GM23338 (cell line): ENCODE measurements at places on chromosomes 11 and 22. TPM values are rescaled to one million over a fixed set of nuclear protein-coding genes. Genes with fewer than 3 reads are reported as not detected.

RASL10A gene
- total RNA-seq, result 0.54 and 3.0 TPM in 2 replicates

OR8B2 gene
- total RNA-seq, result not detected in 2 replicates

PNPLA3 gene
- 17.3 and 23.4 TPM in 2 replicates for total RNA-seq

FAM83F gene
- total RNA-seq, result 13.5 and 15.9 TPM in 2 replicates

NXPE1 gene
- total RNA-seq, result not detected in 2 replicates

MYOD1 gene
- total RNA-seq, result not detected in 2 replicates

MS4A12 gene
- 0.21 TPM in 1 of 2 replicates, not detected in the other for total RNA-seq

BAD gene
- 45.8 and 46.4 TPM in 2 replicates for total RNA-seq

SYCE3 gene
- not detected in 2 replicates for total RNA-seq

BBOX1 gene
- total RNA-seq, result not detected in 2 replicates

FZD4 gene
- total RNA-seq, result 7.7 and 8.9 TPM in 2 replicates

INCENP gene
- 115 and 131 TPM in 2 replicates for total RNA-seq

DNA sequence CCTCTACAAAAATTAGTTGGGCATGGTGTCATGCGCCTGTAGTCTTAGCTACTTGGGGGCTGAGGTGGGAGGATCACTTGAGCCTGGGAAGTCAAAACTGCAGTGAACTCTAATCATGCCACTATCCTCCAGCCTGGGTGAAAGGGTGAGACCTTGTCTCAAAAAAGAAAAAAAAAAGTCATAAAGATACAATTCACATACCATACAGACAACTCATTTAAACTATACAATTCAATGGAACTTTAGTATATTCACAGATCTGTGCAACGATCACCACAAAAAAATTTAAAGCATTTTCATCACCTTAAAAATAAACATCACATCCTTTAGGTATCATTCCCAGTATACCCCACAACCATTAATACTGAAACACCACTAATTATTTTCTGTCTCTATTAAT is 201.2 kb downstream of the PGR start:
- no peaks in the 10 kb centered on the region for H3K27me3 ChIP-seq
- no peak for DNase-seq
- H3K36me3 ChIP-seq, result no peaks in the 10 kb centered on the region
- H3K4me1 ChIP-seq, result no peaks in the 10 kb centered on the region

- no peaks in the 10 kb centered on the region for H3K27me3 ChIP-seq
- H3K36me3 ChIP-seq, result no peaks in the 10 kb centered on the region
- H3K27ac ChIP-seq, result no peak overlapping the region
- no peak for DNase-seq
- no peaks in the 10 kb centered on the region; the same call in 1 of the 2 replicates for H3K4me1 ChIP-seq
- H3K4me3 ChIP-seq, result no peak overlapping the region
These were observed 1379.9 kb downstream of the TBC1D22A start for GRCh38 chr22:48142388-48142787.

DNA sequence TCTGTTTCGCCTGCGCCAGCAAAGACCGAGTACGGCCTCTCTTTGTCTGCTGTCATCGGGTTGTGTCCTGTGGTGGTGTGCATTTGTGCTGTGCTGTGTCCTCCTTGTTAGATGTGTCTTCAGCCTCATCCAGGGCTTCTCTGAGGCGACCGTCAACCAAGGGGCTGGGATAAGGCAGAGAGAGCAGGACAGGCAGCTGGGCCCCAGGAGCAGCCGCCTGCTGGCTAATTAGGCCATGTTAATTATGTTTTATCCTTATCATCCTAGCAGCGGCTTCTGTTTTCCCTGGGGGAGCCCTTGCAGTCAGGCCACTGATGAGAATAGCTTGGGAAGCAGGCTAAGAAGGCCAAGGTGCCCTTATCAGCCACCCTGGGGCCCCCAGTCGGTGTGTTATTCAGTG is 40.7 kb upstream of the TTC12 start:
- H3K36me3 ChIP-seq, result no peaks in the 10 kb centered on the region
- no peak overlapping the region for H3K27ac ChIP-seq
- H3K4me1 ChIP-seq, result no peaks in the 10 kb centered on the region
- no peak overlapping the region for H3K4me3 ChIP-seq
- no peak for DNase-seq
- H3K27me3 ChIP-seq, result no peaks in the 10 kb centered on the region

- peak overlapping the region; percentile 59 for H3K4me3 ChIP-seq
- no peaks in the 10 kb centered on the region for H3K36me3 ChIP-seq
- no peak overlapping the region for H3K27ac ChIP-seq
- H3K4me1 ChIP-seq, result peaks cover 54% of the 10 kb centered on the region
- peak; percentile 74 for DNase-seq
These were observed 6.8 kb upstream of the ALX4 start for GRCh38 chr11:44316659-44317240.

DNA sequence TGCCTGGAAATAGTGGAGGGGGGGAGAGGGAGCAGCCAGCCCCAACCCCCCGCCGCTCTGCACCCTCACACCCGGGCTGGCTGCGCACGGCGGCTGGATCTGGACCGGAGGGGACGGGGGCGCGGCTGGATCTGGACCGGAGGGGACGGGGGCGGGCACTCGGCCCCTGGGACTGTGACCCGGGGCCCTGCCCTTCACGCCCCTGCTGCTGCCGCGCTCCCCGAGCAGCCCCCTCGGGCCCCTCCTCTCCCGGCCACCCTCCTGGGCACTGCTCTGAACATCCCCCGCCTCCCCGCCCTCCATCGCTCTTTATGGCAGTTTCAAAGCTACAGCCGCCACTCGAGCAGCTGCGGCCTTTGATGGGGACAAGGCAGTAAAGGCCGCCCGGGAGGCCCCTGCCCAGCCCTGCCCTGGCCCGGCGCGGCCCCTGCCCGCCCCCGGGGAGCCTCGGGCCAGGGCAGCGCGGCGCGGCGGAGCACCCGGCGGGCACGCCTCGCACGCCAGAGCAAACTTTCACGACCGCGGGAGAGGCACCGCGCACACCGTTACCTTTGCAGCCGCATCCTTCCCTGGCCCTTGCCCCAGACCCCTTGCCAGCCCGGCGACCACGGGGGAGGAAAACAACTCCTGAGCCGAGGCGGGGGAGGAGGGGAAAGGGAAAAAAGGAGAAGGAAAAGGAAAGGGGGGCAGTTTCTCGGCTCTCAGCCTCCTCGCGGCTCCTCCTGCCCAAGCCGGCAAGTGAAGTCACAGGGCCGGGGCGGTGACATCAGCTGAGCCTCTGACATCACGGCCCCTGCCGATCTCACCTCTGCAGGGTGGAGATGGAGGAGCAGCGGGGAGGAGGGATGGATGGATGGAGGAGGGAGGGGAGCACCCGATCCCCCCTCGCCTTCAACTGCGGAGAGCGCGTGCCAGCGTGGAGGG is 13.1 kb upstream of the TCF20 start:
- peaks cover 54% of the 10 kb centered on the region for H3K27me3 ChIP-seq
- H3K4me1 ChIP-seq, result peaks cover 7% of the 10 kb centered on the region
- no peak overlapping the region for H3K27ac ChIP-seq
- DNase-seq, result no peak
- H3K36me3 ChIP-seq, result no peaks in the 10 kb centered on the region
- H3K4me3 ChIP-seq, result peak overlapping the region; percentile 61

DNA sequence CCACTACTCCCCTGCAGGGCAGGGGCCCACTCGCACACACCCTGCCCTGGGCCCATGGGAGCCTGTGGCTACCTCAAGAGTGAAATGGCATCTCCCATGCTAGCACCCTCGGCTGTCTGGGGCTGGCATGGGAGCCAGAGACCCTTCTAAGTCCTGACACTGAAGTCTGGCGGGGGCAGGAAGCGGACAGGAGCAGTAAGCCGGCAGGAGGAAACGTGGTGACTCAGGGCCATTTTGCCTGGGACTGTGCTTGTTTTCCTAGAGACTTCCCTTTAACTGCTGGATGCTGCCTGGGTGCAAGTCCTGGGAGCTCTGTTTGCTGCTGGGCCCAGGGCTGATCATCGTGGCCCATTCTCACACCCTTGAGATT is 16.8 kb downstream of the RELT start:
- no peak for DNase-seq
- H3K27me3 ChIP-seq, result no peaks in the 10 kb centered on the region
- no peak overlapping the region for H3K4me3 ChIP-seq
- H3K36me3 ChIP-seq, result no peaks in the 10 kb centered on the region
- no peak overlapping the region for H3K27ac ChIP-seq

DNA sequence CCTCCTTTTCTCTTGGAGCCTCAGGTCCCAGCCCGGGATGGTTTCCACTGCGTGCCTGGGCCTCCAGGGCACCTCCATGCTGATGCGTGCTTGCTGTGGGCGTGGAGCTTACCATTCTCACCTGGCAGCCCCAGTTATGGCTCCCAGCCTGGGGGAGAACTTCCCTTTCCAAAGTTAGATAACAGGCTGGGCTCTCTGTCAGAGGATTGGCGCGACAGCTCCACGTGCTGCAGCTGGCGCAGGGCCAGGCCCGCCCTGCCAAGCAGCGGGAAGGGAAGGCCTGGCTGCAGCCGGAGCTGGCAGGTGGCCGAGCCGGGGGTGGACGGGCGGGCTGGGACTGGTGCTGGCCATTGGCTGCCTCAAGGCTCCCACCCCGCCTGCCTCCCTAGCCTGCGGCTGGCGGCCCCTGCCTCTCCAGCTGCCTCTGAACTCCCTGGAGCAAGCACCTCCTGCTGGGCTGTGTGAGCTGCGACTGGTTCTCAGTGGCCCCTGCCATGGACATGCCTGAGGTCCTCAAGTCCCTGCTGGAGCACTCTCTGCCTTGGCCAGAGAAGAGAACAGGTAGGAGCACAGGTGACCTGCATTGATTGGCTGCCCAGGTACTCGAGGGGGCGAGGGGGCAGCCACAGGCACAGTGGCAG is 14.6 kb upstream of the TEF start:
- H3K4me1 ChIP-seq, result peaks cover 18% of the 10 kb centered on the region; the same call in 1 of the 2 replicates
- peak; percentile 58 for DNase-seq
- H3K27ac ChIP-seq, result no peak overlapping the region
- no peaks in the 10 kb centered on the region for H3K27me3 ChIP-seq
- H3K4me3 ChIP-seq, result no peak overlapping the region

DNA sequence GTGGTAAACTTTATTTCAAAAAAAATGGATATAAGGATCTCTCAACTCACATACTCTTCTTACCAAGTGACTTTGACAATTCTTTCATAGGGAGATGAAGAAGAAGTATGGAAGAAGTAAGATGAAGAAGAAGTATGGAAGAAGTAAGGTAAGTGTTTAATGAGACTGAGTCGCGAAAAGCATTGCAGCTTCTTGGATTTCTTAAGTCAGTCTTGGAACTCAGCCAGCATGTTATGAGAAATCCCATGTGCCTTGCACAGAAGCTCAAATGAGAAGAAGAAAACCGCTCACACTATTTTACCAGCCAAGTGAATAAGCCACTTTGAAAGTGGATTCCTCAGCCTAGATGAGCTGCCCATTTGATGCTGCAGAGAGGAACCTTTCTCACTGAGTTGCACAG is 332.0 kb upstream of the CCDC179 start:
- H3K27ac ChIP-seq, result no peak overlapping the region
- no peaks in the 10 kb centered on the region for H3K36me3 ChIP-seq
- DNase-seq, result no peak
- no peaks in the 10 kb centered on the region for H3K4me1 ChIP-seq

GRCh38 chr11:89205378-89205777 is 27.7 kb downstream of the TYR start:
- no peak overlapping the region for H3K4me3 ChIP-seq
- no peak for DNase-seq
- H3K27ac ChIP-seq, result no peak overlapping the region
- H3K27me3 ChIP-seq, result no peaks in the 10 kb centered on the region
- no peaks in the 10 kb centered on the region for H3K36me3 ChIP-seq

GRCh38 chr11:133843454-133843987 is 1.8 kb downstream of the SPATA19 start:
- no peak overlapping the region for H3K4me3 ChIP-seq
- DNase-seq, result no peak
- no peaks in the 10 kb centered on the region for H3K36me3 ChIP-seq
- no peak overlapping the region for H3K27ac ChIP-seq
- no peaks in the 10 kb centered on the region for H3K4me1 ChIP-seq
- H3K27me3 ChIP-seq, result no peaks in the 10 kb centered on the region

GRCh38 chr11:73334384-73335203 is 26.5 kb downstream of the ARHGEF17 start:
- no peak overlapping the region for H3K27ac ChIP-seq
- H3K27me3 ChIP-seq, result peaks cover 39% of the 10 kb centered on the region
- H3K36me3 ChIP-seq, result no peaks in the 10 kb centered on the region
- peaks cover 45% of the 10 kb centered on the region for H3K4me1 ChIP-seq
- H3K4me3 ChIP-seq, result no peak overlapping the region

- peaks cover 5% of the 10 kb centered on the region for H3K4me1 ChIP-seq
- no peak for DNase-seq
- no peaks in the 10 kb centered on the region for H3K27me3 ChIP-seq
- H3K27ac ChIP-seq, result no peak overlapping the region
- H3K36me3 ChIP-seq, result no peaks in the 10 kb centered on the region
These were observed 14.4 kb upstream of the PAMR1 start for GRCh38 chr11:35539781-35540281.

- H3K4me1 ChIP-seq, result peaks cover 41% of the 10 kb centered on the region
- no peaks in the 10 kb centered on the region for H3K27me3 ChIP-seq
- no peak overlapping the region for H3K27ac ChIP-seq
- H3K36me3 ChIP-seq, result no peaks in the 10 kb centered on the region
These were observed 7.0 kb downstream of the TP53I11 start for GRCh38 chr11:44943696-44944095.

GRCh38 chr11:85930879-85931366 is 75.7 kb downstream of the CCDC83 start:
- peaks cover 53% of the 10 kb centered on the region for H3K27me3 ChIP-seq
- H3K36me3 ChIP-seq, result no peaks in the 10 kb centered on the region
- H3K27ac ChIP-seq, result no peak overlapping the region
- no peak overlapping the region for H3K4me3 ChIP-seq
- H3K4me1 ChIP-seq, result no peaks in the 10 kb centered on the region
- DNase-seq, result no peak

DNA sequence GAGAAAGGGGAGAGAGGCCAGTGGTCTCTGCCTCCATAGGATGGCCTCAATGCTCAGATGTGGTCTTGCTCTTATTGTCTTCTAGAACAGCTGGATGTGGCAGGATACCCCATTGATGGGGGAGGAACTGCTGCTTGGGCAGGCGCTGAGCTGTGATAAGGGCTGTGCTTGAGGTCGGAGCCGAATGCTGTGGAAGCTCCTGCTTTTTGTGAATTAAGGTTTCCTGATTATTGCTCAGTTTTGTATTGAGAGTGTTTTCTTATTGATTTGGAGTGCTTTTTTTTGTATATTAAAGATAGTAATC is 57.2 kb downstream of the CABIN1 start:
- no peak overlapping the region for H3K27ac ChIP-seq
- H3K4me1 ChIP-seq, result no peaks in the 10 kb centered on the region
- no peaks in the 10 kb centered on the region for H3K27me3 ChIP-seq
- peaks cover 4% of the 10 kb centered on the region; the same call in 1 of the 2 replicates for H3K36me3 ChIP-seq

- no peak overlapping the region for H3K27ac ChIP-seq
- no peaks in the 10 kb centered on the region for H3K4me1 ChIP-seq
These were observed 60.0 kb upstream of the NUP160 start for GRCh38 chr11:47908198-47908597.

DNA sequence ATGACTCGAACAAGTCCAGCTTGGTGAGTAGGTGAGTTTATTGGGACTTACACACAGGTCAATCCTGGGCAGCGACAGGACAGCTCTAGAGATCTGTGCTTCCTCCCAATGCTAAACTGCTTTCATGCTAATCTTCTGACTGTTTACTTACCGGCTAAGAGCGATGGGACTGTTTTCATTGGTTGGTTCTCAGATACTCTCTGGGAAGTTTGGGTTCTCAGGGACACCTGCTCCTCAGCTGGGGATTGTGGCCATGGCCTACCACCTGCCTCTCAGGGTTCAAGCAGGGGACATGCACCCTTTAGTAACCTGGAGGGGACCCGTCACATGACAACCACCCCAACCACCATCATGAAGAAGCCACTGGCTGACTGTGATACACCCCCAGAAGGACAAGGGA is 13.1 kb downstream of the APOL2 start:
- H3K36me3 ChIP-seq, result no peaks in the 10 kb centered on the region
- H3K27ac ChIP-seq, result no peak overlapping the region
- H3K4me1 ChIP-seq, result no peaks in the 10 kb centered on the region
